IPS DF 6.9 (cell line): ENCODE measurements at places on chromosomes 11 and 22.

GRCh38 chr11:130691581-130691980 lies 224.7 kb downstream of the SNX19 start:
- H3K36me3 ChIP-seq, result no peaks in the 10 kb centered on the region
- no peak for DNase-seq
- no peak overlapping the region for H3K27ac ChIP-seq

GRCh38 chr11:1889224-1889930 lies 2.3 kb downstream of the PRR33 start:
- no peak overlapping the region for H3K27ac ChIP-seq
- DNase-seq, result no peak
- H3K4me1 ChIP-seq, result no peaks in the 10 kb centered on the region
- no peaks in the 10 kb centered on the region for H3K27me3 ChIP-seq
- H3K4me3 ChIP-seq, result no peak overlapping the region

DNA sequence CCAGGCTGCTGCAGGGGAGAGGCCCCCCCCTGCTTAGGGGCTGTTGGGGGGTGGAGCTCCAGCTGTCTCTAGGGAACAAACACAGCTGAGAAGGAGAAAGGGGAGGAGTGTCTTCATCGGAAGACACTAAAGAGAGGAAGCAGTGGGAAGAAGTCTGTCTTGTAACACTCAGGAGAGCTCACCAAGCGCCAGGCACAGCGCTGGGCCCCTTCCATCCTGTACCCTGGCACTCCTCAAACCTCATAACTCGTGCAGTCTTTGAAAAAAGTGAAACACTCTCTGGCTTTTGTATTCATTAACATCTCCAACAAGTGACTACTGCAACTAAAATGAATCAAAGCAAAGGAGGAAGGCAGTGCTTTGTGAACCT lies 67.4 kb upstream of the PRDM11 start:
- H3K27ac ChIP-seq, result no peak overlapping the region
- H3K36me3 ChIP-seq, result no peaks in the 10 kb centered on the region
- DNase-seq, result no peak
- no peak overlapping the region for H3K4me3 ChIP-seq
- no peaks in the 10 kb centered on the region for H3K27me3 ChIP-seq

DNA sequence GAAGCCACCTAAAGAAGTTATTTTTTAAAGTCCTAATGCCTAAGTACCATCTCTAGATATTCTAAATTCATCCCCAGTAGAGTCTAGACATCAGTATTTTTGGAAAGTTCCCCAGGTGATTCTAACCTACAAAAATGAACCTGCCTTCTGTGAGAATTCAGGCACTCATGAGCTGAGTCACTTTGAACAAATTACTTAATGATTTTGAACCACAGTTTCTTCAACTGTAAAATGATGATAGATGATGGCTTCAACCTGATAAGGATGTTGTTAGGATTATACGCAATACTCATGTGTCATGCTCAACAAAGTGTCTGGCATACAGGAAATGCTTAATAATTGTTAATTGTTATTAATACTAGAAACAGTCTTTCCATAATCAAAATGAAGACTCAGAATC lies 82.8 kb upstream of the OR5AK2 start:
- H3K36me3 ChIP-seq, result no peaks in the 10 kb centered on the region
- no peaks in the 10 kb centered on the region for H3K4me1 ChIP-seq
- no peak for DNase-seq
- no peak overlapping the region for H3K27ac ChIP-seq

DNA sequence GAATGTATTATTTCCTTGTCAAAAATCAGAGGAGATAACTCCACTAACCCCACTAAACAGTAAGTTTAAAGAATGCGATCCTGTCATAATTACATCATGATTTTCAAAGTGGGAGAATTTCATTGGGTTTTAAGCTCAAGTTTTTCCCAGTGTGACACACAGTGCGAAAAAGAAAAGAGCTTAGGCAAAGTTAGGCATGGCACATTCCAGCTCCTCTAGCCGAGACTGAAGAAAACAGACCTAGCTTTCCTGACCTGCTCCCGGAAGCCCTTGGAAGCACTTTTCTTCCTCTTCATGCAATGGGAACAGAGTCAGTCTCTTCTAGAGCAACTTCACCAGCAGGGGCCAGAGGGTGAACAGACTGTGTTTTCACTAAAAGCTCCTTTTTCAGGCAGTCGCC lies 76.6 kb upstream of the AKIP1 start:
- H3K36me3 ChIP-seq, result no peaks in the 10 kb centered on the region
- H3K4me1 ChIP-seq, result peaks cover 2% of the 10 kb centered on the region
- no peak overlapping the region for H3K4me3 ChIP-seq
- H3K27ac ChIP-seq, result no peak overlapping the region

DNA sequence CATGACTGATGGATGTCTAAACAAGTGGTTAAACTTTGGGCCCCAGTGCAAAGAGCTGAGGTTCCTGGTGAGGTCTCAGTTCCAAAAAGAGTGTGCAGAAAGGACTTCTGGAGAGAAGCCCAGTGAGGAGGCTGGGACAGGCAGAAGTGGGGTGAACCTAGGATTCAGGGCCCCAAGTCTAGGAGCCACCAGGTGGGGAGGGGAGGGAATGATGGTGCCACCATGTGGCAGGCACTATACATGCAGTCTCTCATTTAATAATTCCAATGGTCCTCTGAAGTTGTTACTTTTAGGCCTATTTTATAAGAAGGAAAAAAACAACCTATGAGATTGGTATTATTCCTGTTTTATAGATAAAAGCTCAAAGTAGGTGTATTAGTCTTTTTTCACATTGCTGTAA lies 102.0 kb downstream of the INSC start:
- no peaks in the 10 kb centered on the region for H3K27me3 ChIP-seq
- no peak overlapping the region for H3K4me3 ChIP-seq
- H3K36me3 ChIP-seq, result no peaks in the 10 kb centered on the region
- DNase-seq, result no peak

DNA sequence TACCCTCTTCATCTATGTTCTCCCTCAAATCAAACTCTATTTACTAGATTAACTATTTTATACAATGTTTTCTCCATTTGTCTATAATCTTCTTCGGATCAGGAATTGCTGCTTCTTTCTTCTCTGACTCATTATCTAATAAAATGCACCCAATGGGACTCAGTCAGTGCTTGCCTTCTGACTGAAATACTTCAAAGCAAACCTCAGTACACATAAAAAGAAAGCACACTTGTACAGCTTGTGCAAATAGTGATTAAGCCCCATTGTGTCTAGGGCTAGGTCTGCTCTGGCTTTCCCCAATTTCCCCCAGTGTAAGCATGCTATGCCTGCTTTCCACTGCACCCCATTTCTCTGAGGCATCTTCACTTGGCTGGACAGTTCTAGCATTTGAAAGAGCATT lies 118.6 kb upstream of the C11orf87 start:
- no peak overlapping the region for H3K27ac ChIP-seq
- H3K27me3 ChIP-seq, result no peaks in the 10 kb centered on the region

DNA sequence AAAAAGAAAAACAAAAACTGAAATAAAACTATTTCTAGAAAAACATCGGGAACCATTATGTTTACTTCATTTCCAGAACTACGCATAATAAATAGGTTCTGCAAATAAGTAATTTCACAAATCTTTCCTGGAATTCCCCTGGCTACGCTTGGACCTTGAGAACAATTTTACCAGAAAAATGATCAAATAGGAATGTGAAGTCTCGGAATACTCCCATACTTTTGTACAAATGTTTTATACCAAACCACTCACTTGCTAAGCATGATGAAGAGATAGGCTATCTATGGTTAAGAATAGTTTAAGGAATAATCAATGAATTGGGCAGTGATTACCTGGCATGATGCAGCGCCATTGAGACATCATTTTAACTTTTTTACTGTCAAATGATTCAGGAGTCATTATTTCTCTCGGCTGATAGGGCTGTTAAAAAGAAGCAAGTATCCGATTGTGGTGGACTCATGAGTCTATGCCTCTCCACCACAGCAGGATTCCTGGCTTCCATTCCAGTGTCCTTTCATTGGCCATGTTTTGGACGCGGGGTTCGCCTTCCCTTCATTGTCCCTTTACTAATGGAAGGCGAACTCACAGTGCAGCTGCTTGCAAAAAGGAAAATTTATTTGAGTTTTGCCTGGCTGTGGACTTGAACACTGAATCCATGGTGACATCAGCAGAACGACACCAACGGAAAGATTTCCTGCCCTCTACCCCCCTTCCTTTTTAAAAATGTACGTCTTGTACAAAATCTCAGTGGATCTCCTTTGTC lies 39.9 kb upstream of the BLID start:
- no peak overlapping the region for H3K4me3 ChIP-seq
- no peaks in the 10 kb centered on the region for H3K27me3 ChIP-seq
- H3K27ac ChIP-seq, result no peak overlapping the region

- H3K4me1 ChIP-seq, result peaks cover 6% of the 10 kb centered on the region; the same call in 1 of the 2 replicates
- no peaks in the 10 kb centered on the region for H3K27me3 ChIP-seq
- no peak overlapping the region for H3K27ac ChIP-seq
- no peak overlapping the region for H3K4me3 ChIP-seq
- no peaks in the 10 kb centered on the region for H3K36me3 ChIP-seq
These were observed 41.6 kb downstream of the BUD13 start for GRCh38 chr11:116731097-116731761.

GRCh38 chr11:107263844-107264563 lies 193.6 kb downstream of the CWF19L2 start:
- DNase-seq, result no peak
- no peaks in the 10 kb centered on the region for H3K36me3 ChIP-seq
- H3K27me3 ChIP-seq, result no peaks in the 10 kb centered on the region
- H3K27ac ChIP-seq, result no peak overlapping the region

DNA sequence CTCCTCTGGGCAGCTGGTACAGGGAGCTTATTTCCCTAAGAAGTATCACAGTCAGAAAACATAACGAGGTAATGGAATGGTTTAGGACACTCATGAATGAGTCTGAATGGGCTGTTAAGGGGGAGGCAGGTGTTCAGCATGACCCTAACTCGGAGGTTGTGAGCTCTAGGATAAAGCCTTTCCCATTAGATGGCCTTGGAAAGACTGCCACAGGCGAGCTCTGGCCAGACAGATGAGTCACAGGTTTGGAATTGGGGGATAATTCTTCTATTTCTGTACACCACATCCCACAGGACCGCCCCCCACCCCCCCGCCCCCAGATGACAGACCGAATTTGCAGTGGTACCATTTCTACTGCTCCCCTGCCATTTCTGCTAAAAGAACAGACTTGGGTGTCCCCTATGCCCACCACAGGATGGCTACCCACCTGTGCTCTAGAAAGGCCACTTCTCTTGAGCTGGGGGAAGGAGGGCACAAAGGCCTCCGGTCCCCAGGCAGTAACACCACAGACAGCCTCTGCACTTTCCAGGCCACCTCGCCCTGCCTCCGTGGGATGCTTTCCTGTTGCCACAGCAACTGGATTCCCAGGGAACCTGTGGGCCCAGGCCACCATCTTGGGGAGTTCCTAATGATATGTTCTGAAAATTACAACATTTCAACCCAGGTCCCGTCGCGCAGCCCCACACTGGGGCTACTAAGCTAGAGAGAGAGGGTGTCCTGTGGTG lies 76.7 kb downstream of the TRIM29 start:
- DNase-seq, result no peak
- H3K27me3 ChIP-seq, result no peaks in the 10 kb centered on the region
- no peak overlapping the region for H3K27ac ChIP-seq
- no peak overlapping the region for H3K4me3 ChIP-seq
- no peaks in the 10 kb centered on the region for H3K36me3 ChIP-seq

- no peak overlapping the region for H3K4me3 ChIP-seq
- no peaks in the 10 kb centered on the region for H3K27me3 ChIP-seq
- peaks cover 12% of the 10 kb centered on the region; the same call in 1 of the 2 replicates for H3K36me3 ChIP-seq
- H3K27ac ChIP-seq, result no peak overlapping the region
These were observed 11.0 kb downstream of the RHBDD3 start for GRCh38 chr22:29256606-29257325.

DNA sequence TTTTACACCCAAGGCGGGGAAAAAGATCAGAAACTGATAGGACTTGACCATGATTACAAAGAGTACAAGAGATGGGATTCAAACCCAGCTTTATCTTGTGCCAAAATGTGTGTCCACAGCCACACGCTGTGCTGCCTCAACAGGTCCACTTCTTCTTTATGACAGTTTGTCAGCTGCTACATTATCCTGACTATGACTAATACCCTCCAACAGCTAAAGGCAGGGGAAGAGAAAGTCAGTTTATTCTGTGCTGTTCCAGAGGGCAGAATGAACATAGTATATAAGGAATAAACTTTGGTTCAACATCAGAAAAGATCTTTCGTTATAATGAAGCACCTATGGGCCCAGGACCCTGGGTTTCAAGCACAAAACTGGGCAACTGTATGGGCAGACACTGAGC lies 668.2 kb upstream of the TENM4 start:
- no peak overlapping the region for H3K27ac ChIP-seq
- H3K27me3 ChIP-seq, result no peaks in the 10 kb centered on the region
- no peaks in the 10 kb centered on the region for H3K4me1 ChIP-seq
- DNase-seq, result no peak
- no peaks in the 10 kb centered on the region for H3K36me3 ChIP-seq
- no peak overlapping the region for H3K4me3 ChIP-seq

DNA sequence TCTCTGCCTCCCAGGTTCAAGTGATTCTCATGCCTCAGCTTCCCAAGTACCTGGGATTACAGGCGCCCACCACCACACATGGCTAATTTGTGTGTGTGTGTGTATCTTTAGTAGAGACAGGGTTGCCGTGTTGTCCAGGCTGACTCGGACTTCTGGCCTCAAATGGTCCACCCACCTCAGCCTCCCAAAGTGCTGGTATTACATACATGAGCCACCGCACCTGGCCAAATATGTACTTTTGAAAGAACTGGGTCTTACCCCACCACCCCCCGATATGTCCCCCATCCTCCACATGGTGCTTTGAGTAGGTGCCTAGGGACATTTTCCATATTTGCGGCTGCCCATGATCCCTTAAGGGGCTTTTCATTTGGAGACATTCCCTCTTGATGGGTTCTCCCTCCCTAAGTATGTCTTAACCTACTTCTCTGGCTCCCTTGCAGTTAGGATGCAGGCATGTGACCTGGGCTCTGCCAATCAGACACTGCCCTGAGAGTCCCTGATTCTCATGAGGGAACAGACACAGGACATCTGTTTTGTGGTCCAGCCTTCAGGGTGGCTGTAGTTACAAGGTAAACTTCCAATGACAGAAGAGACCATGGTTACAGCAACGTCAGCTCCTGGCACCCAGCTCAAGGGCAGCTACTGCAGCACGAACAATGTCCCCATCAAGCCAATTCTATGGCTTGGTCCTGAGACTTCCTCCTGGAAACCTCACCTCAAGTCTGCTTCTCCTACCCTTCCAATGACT lies 48.4 kb downstream of the CHST1 start:
- DNase-seq, result no peak
- no peaks in the 10 kb centered on the region for H3K27me3 ChIP-seq
- H3K36me3 ChIP-seq, result no peaks in the 10 kb centered on the region
- H3K4me1 ChIP-seq, result no peaks in the 10 kb centered on the region

DNA sequence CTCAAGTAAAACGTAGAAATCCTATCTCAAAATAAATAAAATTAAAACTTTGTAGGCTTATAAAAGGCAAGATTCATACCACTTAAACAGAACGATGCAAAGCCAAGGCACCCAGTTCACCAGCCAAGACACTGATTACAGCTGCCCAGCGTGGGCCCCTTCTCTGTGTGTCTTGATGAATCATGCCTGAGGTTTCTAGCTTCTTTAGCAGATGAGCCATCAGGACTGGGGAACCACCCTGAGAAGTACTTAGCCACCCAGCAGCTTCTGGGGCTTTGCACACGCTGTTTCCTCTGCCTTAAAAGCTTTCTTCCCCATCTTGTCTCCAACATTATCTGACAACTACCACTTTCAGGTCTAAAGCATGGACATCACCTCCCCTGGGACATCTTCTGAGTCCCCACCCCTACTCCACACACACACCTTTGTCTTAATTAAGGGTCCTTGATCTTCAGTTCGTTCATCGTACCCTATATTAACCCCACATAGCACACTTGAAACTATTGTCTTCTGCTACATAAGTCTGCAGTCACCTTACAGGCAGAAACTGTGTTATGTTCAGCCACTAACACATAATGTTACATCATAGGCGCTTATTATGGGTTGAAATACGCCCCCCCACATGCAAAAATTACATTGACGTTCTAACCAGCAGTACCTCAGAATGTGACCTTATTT lies 8.7 kb upstream of the LAYN start:
- no peaks in the 10 kb centered on the region for H3K4me1 ChIP-seq
- H3K36me3 ChIP-seq, result no peaks in the 10 kb centered on the region
- H3K27ac ChIP-seq, result no peak overlapping the region
